ENCODE measurements at places on chromosomes 1 and 21.

GRCh38 chr21:44929242-44929798 lies 8.6 kb upstream of the ITGB2 start:
- no peak for DNase-seq

GRCh38 chr1:109850827-109851226 lies 59.8 kb upstream of the CSF1 start:
- DNase-seq = no peak

GRCh38 chr21:38121888-38122720 lies 134.7 kb upstream of the KCNJ15 start:
- no peak for DNase-seq

GRCh38 chr1:154342132-154342531 lies 16.8 kb downstream of the ATP8B2 start:
- no peak for DNase-seq
